Activated effector memory CD4-positive, alpha-beta T cell treated with Interleukin-2 at 50 U/mL for 16 hours (primary cell): ENCODE measurements at places on chromosomes 3 and 15.

GRCh38 chr3:52182196-52182595 lies 15.8 kb upstream of the ALAS1 start:
- DNase-seq: no peak

DNA sequence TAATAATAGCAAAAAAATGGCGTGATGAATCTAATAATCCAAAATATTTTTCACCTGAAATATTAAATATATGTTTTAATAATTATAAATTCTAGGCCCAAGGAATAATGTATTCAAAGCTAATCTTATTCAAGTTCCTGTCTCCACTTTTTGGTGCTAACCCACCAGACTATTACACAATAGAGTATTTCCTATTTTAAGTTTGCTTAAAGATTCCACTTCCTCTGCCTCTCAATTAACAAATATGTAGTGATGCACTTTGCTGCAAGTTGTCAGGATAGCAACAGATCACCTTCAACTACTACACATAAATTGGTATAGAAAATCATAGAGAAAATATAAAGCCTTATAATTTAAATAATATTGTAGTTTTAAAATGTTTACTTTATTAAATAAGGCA lies 467.5 kb downstream of the C3orf38 start:
- no peak for DNase-seq

DNA sequence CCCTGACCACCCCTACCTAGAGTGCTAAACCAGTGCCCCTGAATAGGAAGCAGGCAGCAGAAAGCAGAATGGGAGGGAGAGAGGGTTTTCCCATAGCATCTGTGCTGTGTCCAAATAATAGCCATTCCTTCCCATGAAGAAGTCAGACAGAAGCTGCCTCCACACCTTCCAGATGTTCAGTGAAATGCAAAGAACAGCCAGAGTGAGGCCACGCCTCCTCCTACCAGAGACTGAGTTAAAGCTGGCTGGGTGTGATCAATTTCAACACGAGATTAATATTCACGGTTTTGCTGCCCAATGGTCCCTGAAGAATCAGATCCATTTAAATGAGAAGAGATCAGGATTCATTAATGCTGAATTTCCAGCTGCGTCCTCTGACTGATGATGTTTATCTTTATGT lies 111.8 kb downstream of the SRGAP3 start:
- DNase-seq: no peak

- DNase-seq: no peak
Measured at GRCh38 chr3:105826778-105827634, 41.8 kb downstream of the CBLB start.

GRCh38 chr3:159919873-159920272 lies 68.8 kb upstream of the IL12A start:
- no peak for DNase-seq

- DNase-seq: no peak
Measured at GRCh38 chr3:14237457-14237856, 58.8 kb downstream of the LSM3 start.

DNA sequence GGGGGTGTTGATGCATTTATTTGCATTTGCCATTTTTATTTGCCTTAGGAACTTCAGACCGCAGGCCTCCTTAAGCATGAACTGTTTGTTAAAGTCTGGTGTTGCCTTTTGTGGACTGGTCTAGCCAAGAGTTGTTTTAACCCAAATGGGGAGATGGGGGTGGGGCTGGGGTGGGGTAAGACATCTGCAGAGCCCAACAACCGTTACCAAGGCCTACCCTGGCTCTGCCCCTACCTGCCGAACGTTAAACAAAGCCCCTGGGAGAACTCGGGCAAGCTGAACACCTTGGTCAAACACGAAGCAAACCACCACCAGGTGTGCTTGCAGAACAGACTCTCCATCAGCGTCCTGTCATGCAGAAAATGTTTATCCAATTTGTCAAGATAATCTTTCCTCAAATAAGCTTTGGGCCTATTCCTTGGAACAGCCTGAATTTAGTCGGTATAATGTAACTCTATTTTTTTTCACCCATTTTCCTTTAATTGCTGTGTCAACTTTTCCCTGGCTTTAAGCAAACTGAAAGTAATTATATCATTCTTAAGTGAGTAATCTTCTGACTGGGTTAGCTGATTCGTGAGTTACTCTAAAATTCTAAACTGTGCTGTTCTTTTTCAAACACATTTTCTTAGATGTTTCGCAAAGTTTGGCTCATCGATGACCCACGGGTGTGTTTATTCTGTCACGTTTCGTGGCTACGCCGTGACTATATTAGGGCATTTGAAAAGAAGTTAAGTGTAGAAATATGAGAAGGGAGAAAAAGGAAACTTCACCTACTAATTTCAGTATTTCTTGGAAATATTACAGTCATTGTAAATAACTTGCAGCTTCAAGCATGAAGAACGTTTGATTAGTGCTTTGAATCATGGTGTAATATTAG lies 127.6 kb downstream of the SOX2 start:
- no peak for DNase-seq

GRCh38 chr3:31248563-31248992 lies 284.1 kb upstream of the STT3B start:
- DNase-seq: no peak

DNA sequence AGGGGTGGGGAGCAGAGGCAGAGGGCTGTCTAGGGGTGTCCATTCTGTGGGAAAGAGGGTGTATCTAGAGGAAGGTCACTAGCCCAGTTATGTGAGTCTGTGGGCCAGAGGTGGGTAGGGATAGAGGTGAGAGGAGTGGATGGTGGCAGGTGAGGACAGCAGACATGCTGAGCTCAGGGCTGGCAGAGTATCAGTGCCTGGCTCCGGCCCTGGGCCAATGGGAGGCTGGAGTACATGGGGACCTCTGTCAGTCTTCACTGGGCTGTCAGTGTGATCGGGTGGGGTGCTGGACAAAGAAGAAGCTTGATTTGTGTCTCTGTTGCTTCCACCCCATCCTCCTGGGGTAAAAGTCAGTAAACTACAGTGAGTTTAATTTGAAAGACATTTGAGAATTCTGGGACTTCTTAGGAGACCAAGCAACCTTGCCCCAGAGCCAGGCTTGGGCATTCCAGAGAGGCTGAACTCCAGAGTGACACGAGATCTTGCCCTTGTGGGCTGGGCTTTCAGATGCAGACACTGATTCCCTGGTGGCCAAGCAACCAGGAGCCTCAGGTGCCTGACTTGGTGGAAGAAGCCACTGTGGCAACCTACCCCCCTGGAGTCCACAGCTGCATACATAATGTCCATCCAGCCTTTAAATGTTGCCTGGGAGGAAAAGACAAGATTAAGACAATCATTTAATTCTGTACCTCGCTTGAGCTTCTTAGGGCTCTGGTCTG lies 60.7 kb downstream of the EXOG start:
- no peak for DNase-seq

- no peak for DNase-seq
Measured at GRCh38 chr15:68557469-68558317, 21.1 kb upstream of the CORO2B start.

- no peak for DNase-seq
Measured at GRCh38 chr3:122857019-122857418, 62.1 kb downstream of the SLC49A4 start.

- DNase-seq: no peak
Measured at GRCh38 chr15:77695961-77696582, 63.4 kb upstream of the LINGO1 start.

GRCh38 chr3:57832486-57832885 lies 76.4 kb downstream of the SLMAP start:
- DNase-seq: no peak

- no peak for DNase-seq
Measured at GRCh38 chr3:138477801-138478200, 43.4 kb downstream of the ESYT3 start.

DNA sequence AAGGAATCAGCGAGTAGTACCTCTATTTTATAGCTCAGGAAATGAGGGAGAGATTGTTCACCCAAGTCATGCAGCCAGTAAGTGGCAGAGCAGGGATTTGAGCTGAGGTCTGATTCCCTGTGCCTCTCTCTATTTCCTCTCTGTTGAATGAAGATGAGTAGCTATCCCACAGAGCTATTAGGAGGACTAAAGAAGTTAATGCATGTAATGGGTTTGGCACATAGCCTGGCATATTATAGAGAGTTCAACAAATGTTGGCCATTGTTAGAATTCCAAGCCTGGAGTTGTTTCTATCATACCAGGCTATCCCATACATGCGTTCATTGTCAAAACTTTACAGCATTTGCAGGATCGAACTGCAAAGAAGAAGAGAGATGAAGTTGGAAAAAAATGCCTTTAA lies 21.8 kb upstream of the KLHL6 start:
- no peak for DNase-seq

- DNase-seq: no peak
Measured at GRCh38 chr3:94776401-94776915, 713.6 kb downstream of the NSUN3 start.

DNA sequence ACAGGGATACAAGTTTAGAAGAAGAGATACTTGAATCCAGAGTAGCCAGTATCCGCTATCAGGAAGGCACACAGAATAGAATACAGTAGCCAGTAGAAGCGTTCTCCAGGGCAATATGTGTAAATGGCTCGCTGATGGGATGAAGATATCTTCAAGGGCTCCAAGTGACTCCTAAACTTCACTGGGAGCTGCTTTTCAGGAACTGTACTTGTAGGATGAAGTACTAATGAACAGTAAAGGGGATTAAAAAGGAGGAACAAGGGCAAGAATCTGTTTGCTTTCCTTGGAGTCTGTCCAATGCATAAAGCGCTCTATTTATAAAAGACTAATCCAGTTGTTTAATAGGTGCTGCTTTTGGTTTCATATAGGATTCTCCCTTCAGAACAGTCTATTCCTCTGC lies 78.4 kb downstream of the THRB start:
- no peak for DNase-seq
